AG04450 (cell line): ENCODE measurements at places on chromosomes 2 and 18. TPM values are rescaled to one million over a fixed set of nuclear protein-coding genes. Genes with fewer than 3 reads are reported as not detected.

CCDC148 gene
- 0.12 and 0.22 TPM in 2 replicates for polyA plus RNA-seq

EGR4 gene
- polyA plus RNA-seq, result not detected in 2 replicates

STARD6 gene
- 0.14 TPM in 1 of 2 replicates, not detected in the other for polyA plus RNA-seq

GRHL1 gene
- 0.55 and 0.64 TPM in 2 replicates for polyA plus RNA-seq

CXCR1 gene
- polyA plus RNA-seq, result not detected in 2 replicates
